Activated naive CD4-positive, alpha-beta T cell (primary cell): ENCODE measurements at places on chromosomes 12 and 14.

GRCh38 chr14:67512463-67513310 is 20.4 kb upstream of the PLEKHH1 start:
- DNase-seq = no peak

GRCh38 chr12:41663598-41664265 is 475.6 kb downstream of the PDZRN4 start:
- no peak for DNase-seq

GRCh38 chr12:106941481-106942156 is 14.1 kb upstream of the TMEM263 start:
- no peak for DNase-seq

DNA sequence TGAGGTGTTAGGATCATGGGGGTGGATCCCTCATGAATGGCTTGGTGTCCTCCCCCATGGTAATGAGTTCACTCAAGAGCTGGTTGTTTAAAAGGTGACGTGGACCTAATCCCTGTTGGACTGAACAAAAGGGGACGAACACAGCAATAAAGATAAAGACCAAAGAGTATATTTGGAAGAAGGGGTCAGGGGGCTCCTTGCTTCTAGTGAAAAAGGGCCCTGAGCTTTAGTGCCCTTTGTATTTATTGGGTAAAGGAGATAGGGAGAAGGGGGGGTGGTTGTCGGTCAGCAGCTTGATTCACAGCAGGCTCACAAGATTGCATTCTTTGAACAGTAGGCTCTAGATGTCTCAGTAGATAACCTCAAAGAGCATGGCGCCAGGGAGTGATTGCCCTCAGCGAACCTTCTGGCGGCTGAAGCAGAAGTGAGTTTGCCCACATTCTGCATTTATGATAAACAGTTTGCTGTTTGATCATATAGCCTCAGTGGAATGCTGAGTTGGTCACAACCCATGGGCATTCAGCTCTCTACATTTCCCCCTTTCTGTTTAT is 25.9 kb upstream of the MAPKAPK5 start:
- DNase-seq = no peak

DNA sequence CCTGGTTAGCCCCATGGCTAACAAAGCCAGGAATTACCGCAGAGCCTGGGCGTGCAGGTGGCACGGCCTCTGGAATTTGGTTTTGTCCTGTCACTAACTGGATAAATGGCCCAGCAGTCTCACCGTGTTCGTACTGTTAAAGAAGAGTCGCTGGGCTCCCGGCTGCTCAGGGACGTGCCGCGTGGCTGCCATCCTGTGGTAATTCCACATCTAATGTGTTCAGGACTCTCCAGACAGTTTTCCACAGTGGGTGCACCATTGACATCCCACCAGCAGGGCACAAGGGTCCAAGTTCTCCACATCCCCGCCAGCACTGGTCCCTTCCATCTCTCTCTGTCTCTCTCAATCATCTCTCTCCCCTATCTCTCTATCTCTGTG is 19.6 kb downstream of the NOC4L start:
- DNase-seq = no peak

DNA sequence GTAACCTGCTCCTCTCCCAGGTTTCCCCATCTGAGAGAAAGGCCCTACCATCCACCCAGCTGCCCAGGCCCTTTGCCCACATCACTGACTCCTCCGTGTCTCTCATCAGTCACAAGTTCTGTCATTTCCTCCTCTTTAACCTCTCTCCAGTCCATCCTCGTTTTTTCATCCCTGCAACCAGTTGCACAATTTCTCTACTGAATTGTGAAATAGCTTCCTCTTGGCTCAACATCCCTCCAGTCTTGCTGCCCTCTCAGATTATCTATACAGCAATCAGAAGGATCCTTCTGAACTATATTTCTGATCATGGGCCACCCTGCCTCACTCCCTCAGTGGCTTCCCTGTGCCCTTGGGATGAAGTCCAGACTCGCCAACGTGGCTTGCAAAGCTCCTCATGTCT is 6.8 kb downstream of the FAM161B start:
- DNase-seq = no peak

- DNase-seq = no peak
These were observed 4.5 kb upstream of the KRT4 start for GRCh38 chr12:52818388-52818787.

DNA sequence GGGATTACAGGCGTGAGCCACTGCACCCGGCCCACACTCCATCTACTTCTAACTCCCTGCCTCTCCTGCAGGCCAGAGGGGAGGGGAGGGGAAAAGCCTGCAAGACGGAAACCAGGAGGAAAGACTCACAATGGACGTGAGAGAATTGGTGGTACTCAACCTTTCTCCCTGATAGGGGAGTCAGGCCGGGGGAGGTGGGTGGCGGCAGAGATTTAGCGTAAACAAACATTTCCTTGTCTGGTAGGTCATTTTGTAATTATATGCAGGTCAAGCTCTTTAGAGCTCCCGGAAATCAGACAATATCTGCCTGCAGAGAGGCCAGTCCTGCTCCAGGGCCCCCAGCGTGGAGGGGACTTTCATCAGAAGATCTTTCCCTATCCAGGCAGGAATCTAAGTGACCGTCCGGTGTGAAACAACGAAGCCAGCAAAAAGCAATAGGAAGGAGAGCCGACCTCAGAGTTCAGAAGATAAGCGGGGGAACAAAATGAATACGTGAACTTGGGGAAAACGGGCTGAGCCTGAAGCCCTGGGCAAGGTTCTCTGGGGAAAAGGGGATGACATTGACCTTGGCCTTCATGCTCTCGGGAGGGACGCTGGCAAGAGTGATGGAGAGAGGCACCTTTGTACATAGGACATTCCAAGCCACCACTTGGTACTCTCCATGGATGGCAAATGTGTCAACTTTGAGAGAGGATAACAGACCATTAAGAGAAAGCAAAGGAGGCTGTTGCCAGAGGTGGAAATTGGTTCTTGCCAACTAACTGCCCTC is 62.3 kb downstream of the SPRING1 start:
- no peak for DNase-seq

- no peak for DNase-seq
These were observed 60.4 kb downstream of the FOS start for GRCh38 chr14:75339059-75339458.

DNA sequence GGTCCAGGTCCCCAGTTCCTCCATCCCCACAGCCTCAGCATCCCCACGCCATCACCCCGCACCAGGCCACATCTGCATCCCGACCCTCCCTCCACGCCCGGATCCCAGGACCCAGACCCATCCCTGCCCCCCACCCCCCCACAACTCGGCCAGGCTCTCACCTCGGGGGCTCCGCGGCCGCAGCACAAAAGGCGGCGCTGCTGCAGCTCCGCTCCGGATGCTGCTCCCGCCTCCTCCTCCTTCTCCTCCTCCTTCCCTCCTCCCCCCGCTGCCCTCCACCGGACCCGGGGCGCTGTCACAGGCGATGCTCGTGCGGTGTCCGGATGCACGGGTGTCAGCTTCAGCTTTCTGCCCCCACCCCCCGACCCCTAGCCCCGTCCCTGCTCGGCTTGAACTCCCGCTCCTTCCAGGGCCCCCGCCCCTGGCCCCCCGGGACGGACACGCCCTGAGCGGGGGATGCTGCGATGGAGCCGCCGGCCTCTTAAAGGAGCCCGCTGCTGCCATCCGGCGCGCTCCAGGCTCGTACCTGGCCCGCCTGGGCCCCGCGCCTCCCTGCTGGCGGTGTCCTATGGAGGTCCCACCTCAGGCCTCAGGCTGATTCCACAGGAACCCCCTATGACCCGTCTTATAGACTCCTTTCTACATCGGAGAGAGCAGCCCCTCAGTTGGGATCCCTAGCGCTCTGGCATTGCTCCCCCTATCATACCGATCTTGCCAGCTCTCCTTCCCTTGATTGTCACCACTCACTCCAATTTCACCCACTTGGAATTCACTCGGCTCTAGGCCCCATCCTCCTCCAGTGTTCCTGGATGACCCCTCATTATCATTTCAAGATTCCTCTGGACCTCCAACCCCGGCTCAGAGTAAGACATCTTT is at the start of gene MAP3K12:
MAP3K12 (minus strand) TSS at position 193 of the 876 bp plus-strand sequence. CDS start 12,067 bp downstream, outside the sequence.
- DNase-seq = peak; percentile 40

GRCh38 chr12:50765095-50765911 is 1.4 kb downstream of the ATF1 start:
- DNase-seq = peak; percentile 16

- peak; percentile 23 for DNase-seq
These were observed 8.1 kb downstream of the PNP start for GRCh38 chr14:20477211-20477876.

- no peak for DNase-seq
These were observed 234.1 kb upstream of the GARIN2 start for GRCh38 chr14:66955159-66955558.

- DNase-seq = no peak
These were observed 85.4 kb upstream of the MANSC4 start for GRCh38 chr12:27865421-27865820.

- DNase-seq = no peak
These were observed 60.2 kb upstream of the FERMT2 start for GRCh38 chr14:53011053-53011462.

DNA sequence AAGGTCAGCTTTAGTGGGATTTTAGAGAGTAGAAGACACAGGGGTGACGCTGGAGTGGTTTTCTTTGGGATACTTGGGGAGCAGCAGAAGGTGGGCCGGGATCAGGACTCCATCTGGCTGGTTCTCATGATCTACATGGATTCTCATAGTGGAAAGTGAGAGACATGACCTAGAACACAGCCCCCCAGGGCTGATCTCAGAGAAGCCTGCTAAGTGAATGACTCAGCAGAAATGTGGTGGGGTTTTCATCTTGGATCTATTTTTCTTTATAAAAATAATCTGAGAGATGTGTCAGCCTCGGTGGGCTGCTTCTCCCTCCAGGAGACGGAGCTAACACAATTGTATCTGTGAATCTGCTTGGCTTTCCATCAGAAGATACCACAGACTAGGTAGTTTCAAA is 484.4 kb downstream of the TMEM121 start:
- DNase-seq = no peak

GRCh38 chr14:58072288-58073071 is 79.5 kb downstream of the ARMH4 start:
- DNase-seq = no peak
